ENCODE measurements at places on chromosomes 12 and 14.

GRCh38 chr12:139585-139984 lies 73.0 kb downstream of the IQSEC3 start:
- DNase-seq = no peak

DNA sequence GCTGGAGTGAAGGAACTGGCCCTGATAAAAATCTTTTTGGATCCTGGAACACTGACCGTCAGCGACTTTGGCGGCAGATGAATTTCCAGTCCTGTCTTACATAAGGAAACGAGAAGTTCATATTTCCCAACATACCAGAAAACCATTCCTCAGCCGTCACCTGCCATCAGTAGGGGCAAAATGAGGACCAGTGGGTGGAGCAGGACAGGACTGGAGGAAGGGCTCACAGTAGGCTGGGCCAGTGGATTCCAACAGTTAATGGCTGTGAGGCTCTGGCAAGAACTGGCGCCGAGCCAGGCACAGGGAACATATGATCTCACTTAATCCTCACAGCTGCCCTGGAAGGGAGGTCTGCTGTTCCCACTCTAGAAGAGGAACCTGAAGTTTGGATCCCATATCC lies 67.2 kb upstream of the FAM181A start:
- no peak for DNase-seq

DNA sequence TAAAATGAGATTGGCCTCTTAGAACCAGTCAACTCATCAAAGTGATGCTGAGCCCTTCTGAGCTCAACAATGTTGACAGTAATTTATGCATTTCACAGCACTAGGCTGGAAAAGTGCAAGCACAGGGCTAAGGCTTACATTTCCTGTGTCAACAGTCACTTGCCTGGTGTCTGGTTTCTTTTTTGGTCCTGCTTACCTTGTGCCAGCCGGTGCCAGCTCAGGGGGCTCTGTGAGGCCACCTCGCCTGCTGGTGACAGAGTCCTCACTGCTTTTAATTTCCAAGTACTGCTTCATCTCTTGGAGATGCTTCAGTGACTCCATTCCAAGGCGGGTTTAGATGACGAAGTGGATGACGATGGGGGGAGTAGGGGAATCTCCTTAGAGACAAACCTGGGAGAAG lies 53.1 kb upstream of the KCNA1 start:
- no peak for DNase-seq

- DNase-seq = no peak
These were observed 13.8 kb downstream of the G2E3 start for GRCh38 chr14:30572771-30573170.

GRCh38 chr12:4267704-4268328 lies 5.7 kb upstream of the CCND2 start:
- DNase-seq = no peak

GRCh38 chr12:124172636-124173035 lies 122.3 kb upstream of the RFLNA start:
- DNase-seq = no peak

DNA sequence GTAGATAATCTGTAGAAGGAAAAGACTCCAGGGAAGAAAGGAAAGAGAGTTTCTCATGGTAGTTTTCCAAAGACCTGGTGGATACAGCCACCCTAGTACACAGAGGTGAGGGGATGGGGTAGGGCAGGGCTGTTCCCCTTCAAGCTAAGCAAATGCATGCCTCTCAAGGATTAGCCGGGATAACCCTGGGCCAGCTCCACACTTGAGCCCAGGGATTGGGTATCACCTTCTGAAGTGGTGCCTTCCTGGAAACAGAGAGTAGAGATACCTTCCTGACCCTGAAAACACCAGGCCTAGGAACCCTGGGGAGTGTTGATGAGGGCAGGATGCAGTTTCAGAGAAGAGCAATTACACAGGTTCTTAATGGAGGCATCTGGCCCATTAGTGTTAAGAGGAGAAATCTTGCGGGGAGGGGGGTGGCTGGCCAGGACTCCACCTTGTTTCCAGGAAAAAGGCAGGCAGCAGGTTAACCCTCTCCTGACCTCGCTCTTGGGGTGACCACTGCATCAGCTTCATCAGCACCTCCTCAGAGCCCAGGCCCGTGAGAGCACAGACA lies 106.9 kb upstream of the TMEM233 start:
- no peak for DNase-seq

GRCh38 chr14:72906316-72906715 lies 12.4 kb upstream of the DPF3 start:
- no peak for DNase-seq

Measured in KG1 (cell line).